ENCODE measurements at places on chromosomes 16 and 17. TPM values are rescaled to one million over a fixed set of nuclear protein-coding genes. Genes with fewer than 3 reads are reported as not detected.

The KRT32 gene
- total RNA-seq = not detected

The AIPL1 gene
- total RNA-seq = not detected

The SCIMP gene
- not detected for total RNA-seq

The RGS9 gene
- total RNA-seq = 5.8 TPM

The GH2 gene
- total RNA-seq = not detected

The SLC5A10 gene
- not detected for total RNA-seq

The CACNA1G gene
- 0.06 TPM for total RNA-seq

The CTRL gene
- total RNA-seq = 2.0 TPM

The EFCAB13 gene
- total RNA-seq = 3.3 TPM

The KRT33A gene
- total RNA-seq = not detected

The IQCK gene
- total RNA-seq = 9.6 TPM

The KRTAP17-1 gene
- not detected for total RNA-seq

The TPSD1 gene
- total RNA-seq = not detected

The KRTAP4-4 gene
- not detected for total RNA-seq

The ITGAX gene
- total RNA-seq = not detected

The VAT1L gene
- not detected for total RNA-seq

The PLK1 gene
- total RNA-seq = 66.3 TPM

The DHX58 gene
- total RNA-seq = 3.7 TPM

The EPN3 gene
- total RNA-seq = not detected

The TMEM106A gene
- 2.0 TPM for total RNA-seq

The PLCG2 gene
- total RNA-seq = 1.3 TPM

The SLFN13 gene
- 1.0 TPM for total RNA-seq

The NPW gene
- total RNA-seq = 4.8 TPM

The GRAP gene
- not detected for total RNA-seq

The LGALS9B gene
- 1.9 TPM for total RNA-seq

The SMTNL2 gene
- total RNA-seq = 0.17 TPM

The CRHR1 gene
- total RNA-seq = not detected

The CLEC19A gene
- total RNA-seq = not detected

The IRX6 gene
- total RNA-seq = not detected

The AFMID gene
- 63.2 TPM for total RNA-seq

The TBC1D3C gene
- not detected for total RNA-seq

The SPNS2 gene
- total RNA-seq = not detected

The GCGR gene
- 0.40 TPM for total RNA-seq

The MON1B gene
- total RNA-seq = 10.2 TPM

The SLC16A11 gene
- not detected for total RNA-seq

The ZNF624 gene
- 5.3 TPM for total RNA-seq
